ENCODE measurements at places on chromosomes 6 and 20.

GRCh38 chr6:141653590-141653989 lies 479.1 kb upstream of the GJE1 start:
- no peak for DNase-seq

DNA sequence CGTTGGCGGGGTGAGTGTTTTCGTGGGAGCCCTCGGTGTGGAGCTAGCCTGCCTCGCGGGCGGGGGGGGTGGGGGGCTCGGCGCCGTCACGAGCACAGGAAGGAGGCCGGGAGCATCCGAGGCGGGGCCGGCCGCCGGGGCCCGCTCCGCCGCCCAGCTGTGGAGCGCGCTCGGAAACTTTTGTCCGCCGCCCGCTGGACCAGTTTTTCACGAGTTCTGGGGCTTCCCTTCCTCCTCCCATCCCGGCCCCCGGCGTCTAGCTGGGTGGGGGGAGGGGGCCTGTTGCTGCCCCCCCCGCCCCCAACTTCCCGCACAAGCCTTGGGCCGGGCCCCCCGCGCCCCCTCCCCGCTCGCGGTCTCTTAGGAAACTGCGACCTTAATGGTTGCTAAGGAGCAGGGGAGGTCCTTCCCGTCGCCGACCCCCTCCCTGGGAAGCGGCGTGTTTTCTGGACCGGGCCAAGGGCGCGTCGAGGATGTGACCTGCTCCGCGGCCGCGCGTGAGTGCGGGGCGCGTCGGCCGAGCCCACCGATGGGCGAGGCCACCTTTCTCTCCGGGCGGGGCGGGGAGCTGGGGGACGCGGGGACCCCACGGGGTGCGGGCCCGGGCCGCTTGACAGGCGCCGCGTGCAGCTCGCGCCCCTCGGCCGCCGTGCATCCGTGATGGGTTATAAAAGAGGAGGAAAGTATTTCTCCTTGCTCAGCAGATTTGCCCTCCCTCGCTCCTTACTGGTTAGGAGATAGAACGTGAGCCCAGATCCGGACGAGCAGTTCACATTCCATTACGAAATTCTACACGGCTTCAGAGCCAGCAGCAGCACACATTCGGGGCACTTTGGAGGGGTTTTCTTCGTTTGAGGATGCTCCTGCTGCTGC lies 1.4 kb downstream of the RREB1 start:
- no peak for DNase-seq

DNA sequence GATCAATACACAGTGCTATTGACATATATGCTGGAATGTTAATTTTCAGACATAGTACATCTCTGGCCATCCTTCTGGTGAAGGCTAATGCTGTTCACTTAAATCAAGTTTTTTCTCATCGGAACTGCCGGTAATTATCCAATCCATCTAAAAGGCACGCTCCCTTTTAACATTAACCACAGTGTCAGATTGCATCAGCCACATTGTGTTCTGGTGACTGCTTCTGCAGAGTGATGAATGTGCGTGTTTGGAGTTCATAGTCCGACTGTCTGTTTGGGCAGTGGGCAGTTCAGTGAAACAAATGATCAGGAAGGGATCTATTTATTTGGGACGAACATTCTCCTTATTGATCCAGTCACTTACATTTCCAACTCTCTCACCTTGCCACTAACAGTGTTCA lies 49.5 kb downstream of the SOBP start:
- DNase-seq, result no peak

- no peak for DNase-seq
Measured at GRCh38 chr6:31691078-31691463, 10.2 kb upstream of the LY6G5C start.

GRCh38 chr20:39270837-39271604 lies 308.9 kb downstream of the DHX35 start:
- DNase-seq, result no peak

Measured in stimulated activated CD4-positive, alpha-beta T cell treated with anti-CD3 and anti-CD28 coated beads, Interleukin-1b, Interleukin-23, amount 100 ng/mL, for 1 hour (primary cell).